ENCODE measurements at places on chromosomes 1 and 21.

GRCh38 chr1:171140956-171141687 lies 44.0 kb upstream of the FMO2 start:
- DNase-seq, result no peak

DNA sequence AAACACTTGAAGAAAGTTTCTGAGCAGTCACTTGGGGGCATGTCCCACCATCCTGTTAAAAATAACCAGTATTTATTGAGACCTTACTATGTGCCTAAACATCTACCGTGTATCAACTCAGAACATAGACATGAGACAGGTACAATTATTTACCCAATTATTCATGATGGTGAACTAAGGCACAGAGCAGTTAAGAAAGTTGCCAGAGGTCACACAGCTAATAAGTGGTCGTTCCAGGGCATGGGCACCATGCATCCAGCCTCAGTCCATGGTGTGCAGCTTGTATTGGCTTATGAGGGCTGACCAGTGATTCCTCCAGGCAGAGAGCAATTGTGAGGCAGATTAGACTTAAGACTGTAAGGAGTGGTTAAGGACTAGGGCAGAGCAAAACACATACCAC lies 5.4 kb downstream of the PLA2G5 start:
- DNase-seq, result no peak

DNA sequence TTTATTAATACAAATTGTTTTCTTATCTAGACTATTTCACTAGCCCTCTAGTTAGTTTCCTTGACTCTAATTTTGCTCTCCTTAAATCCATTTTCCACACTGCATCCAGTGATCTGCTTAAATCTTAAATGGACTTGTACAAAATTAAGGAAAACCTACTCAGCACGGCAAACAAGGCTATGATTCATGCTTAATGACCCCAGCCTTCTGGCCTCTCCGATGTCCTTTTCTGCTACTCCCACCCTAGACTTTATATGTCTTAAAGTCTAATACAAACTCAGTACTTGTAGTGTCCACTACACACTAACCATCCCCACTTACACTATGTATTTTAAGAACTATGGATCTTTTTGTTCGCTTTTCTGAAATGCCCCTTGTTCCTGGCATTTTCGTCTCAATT lies 2.2 kb downstream of the TMED5 start:
- DNase-seq, result no peak

GRCh38 chr1:114107474-114108435 lies 45.9 kb downstream of the SYT6 start:
- no peak for DNase-seq

DNA sequence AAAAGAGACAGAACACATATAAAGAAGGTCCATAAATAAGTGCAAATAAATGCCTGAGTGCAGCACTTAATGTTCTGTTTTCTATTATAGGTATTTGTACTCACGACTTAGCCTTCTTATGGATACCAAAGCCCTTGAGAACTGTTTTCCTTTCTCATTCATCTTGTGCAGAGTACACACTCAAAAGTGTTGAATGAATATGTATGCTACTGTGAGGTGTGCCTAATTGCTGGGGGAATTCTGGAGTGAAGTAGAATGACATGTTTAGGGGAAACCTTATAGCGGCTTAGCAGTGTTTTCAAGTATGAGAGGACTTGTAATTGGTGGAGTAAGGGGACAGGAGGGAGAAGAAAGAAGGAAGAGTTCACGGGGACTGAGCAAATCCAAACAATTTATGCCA lies 157.6 kb downstream of the CACNA1E start:
- DNase-seq, result no peak

GRCh38 chr1:241331328-241332036 lies 25.5 kb downstream of the RGS7 start:
- DNase-seq, result no peak

DNA sequence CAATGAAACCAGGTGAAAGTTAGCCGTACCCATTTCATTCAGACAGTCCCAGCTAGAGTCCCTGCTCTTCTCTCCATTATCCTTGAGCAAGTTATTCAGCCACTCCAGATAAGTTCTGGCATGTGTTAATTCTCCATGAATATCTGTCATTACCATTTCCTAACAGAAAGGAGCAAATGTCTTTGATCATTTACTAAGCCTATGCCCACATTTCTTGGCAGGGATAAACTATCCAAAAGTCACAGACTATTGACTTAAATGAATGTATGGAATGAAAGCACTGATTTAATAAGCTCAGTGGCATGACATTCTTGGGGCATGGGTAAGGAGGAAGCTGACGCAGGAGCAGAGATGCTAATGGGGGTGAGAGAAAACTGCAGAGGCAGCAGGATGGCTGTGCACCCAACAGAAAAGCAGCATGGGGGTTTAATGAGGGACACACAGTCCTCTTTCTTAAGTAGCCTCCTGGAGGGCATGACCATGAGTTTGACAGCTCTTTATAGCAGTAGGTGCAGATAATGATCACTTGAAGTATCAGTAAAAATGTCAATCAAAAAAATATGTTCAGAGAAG lies 17.6 kb upstream of the DHCR24 start:
- no peak for DNase-seq

DNA sequence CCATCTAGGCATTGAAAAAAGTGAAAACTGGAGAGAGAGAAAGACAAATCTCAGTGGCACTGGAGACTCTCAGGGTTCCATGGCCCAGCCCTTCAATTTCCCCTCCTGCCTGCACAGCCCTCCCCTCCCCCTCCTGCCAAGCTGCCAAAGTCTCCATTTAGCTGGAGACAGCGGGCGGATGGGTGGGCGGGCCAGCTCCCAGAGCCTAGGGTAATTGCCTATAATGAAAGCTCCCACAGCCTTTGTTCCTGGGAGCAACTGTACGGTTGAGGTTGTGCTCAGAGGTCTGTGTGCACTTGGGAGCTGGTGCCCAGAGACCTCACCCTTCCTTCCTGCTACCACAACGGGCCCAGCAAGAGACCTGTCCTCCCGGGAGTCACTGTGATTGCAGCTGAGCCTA lies 89.6 kb downstream of the NAV1 start:
- no peak for DNase-seq

GRCh38 chr1:58158016-58158415 lies 388.5 kb downstream of the OMA1 start:
- DNase-seq, result no peak

DNA sequence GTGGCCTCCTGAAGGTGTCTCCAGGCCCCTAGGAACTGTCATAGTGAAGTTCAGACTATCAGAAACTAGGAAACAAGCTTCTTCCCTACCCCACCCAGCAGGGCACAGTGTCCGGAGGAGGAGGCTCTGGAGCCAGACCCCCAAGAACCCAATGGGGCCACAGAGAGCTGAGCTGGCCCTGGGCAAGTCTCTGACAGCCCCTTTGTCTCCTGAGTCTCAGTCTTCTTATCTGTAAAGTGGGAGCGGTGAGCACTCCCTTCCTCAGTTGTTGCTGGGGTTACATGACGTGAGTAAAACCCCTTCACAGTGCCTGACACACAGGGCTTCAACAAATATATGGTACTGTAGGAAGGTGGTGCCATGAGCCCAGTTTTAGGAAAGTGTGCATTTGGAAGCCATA lies 675.8 kb downstream of the MATN1 start:
- no peak for DNase-seq

- DNase-seq, result no peak
These were observed 684 bp upstream of the MCL1 start for GRCh38 chr1:150579945-150580642.

- no peak for DNase-seq
These were observed 12.7 kb downstream of the GABRD start for GRCh38 chr1:2031546-2032540.

DNA sequence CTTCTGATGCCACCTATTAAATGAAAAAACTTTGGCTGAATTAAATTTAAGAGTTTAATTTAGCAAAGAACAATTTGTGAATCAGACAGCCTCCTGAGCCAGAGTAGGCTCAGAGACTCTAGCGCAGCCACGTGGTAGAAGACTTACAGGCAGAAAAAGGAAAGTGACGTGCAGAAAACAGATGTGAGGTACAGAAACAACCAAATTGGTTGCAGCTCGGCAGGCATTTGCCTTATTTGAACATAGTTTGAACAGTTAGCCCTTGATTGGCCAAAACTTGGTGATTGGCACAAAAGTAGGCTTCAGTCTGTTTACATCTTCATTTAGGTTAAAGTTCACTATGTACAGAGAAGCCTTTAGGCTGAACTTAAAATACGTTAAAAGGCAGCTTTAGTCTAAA lies 22.9 kb downstream of the TCP10L start:
- DNase-seq, result no peak

DNA sequence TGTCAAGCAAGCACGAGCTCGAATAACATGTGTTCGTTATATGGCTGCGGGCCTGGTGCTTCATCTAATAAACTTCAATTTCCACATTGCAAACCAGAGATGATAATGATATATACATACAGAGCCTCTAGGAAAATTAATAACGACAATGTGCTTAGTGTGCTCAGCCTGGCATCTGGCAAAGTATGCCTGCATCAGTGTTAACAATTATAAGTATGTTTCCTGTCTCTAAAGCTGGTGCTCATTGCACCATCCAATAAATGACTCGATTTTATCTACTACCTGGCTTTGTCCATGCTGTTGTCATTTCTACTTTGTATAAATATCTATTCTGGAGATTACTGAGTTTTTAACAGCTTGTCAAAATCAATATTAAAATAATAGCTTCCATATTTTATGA lies 1402.6 kb downstream of the MRPL39 start:
- no peak for DNase-seq

- DNase-seq, result no peak
These were observed 38.5 kb upstream of the ID3 start for GRCh38 chr1:23597635-23598388.

- DNase-seq, result no peak
These were observed 83.5 kb downstream of the BEND5 start for GRCh38 chr1:48693180-48693579.

DNA sequence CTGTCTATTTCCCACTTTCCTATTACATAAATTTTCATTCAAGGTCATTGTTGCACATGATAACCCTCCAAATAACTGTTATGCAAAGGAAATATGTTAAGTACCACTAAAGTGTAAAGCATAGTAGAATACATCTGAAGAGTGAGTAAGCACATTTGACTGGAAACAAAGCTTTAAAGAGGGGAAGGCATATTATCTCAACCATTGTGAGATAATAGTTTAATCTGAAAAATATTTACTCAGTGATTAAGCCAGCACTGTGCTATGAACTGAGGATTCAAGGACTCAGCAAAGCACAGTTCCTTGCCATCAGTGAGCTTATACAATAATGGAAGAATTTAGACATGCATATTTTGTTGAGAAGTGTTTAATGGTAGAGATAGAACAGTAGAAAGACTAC lies 127.4 kb downstream of the HMCN1 start:
- no peak for DNase-seq

- no peak for DNase-seq
These were observed 23.7 kb upstream of the CEP350 start for GRCh38 chr1:179930867-179931266.

- peak; percentile 40 for DNase-seq
These were observed 37.7 kb upstream of the KCNJ15 start for GRCh38 chr21:38219049-38219628.

DNA sequence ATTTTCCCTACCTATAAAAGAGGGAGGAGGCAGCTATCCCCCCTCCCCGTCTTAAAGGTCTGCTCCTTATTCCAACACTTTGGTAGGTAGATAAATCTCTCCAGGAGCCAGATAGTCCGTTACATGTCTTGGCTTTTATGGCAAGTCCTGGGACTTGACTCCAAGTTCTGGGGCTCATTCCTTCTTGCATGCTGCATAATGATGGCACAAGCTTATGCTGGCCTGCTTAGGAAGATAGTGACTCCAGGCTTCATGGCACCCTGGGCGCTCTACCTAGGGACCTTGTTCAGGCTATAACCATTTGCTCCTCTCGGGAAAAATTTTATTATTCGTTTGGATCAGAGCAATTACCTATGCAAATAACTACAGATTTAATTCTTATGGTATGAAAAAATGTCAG lies 3.7 kb downstream of the SLAMF1 start:
- no peak for DNase-seq

- no peak for DNase-seq
These were observed 10.2 kb upstream of the CHI3L2 start for GRCh38 chr1:111217183-111217910.

DNA sequence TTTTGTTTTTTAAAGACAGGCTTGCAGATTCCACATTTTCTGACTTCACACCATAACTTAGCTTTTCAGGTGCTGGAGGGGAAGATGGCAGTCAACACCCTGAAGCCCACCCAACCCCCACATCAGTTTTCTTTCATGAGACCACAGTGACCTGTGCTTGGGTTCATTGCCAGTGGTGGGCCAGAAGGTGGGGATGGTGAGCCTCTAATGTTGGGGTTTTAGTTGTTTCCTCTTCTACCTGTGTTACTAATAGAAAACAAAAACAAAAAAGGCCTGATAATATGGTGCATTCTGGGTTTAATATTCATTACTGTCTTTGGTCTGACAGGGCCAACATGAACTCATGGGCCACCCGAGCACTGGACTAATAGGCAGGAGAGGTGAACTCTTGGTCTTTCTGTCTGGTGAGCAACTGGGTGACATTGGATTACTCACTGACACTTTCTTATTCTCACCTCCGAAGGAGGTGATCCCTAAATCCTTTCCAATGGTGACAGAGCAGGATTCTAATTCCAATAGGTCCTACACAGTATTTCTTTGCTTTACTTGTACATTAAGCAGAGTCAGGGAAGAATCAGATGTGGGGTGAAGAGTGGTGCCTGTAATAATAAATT lies 132.8 kb downstream of the CLIC6 start:
- no peak for DNase-seq

Data from stimulated activated CD4-positive, alpha-beta T cell treated with anti-CD3 and anti-CD28 coated beads, Interleukin-1b, Interleukin-23, amount 100 ng/mL, for 1 hour (primary cell).